ENCODE measurements at places on chromosomes 16 and 17. TPM values are rescaled to one million over a fixed set of nuclear protein-coding genes. Genes with fewer than 3 reads are reported as not detected.

NAE1 gene
- 53.2 TPM for total RNA-seq

ZG16B gene
- 50.0 TPM for total RNA-seq

COX10 gene
- 34.6 TPM for total RNA-seq

DNA sequence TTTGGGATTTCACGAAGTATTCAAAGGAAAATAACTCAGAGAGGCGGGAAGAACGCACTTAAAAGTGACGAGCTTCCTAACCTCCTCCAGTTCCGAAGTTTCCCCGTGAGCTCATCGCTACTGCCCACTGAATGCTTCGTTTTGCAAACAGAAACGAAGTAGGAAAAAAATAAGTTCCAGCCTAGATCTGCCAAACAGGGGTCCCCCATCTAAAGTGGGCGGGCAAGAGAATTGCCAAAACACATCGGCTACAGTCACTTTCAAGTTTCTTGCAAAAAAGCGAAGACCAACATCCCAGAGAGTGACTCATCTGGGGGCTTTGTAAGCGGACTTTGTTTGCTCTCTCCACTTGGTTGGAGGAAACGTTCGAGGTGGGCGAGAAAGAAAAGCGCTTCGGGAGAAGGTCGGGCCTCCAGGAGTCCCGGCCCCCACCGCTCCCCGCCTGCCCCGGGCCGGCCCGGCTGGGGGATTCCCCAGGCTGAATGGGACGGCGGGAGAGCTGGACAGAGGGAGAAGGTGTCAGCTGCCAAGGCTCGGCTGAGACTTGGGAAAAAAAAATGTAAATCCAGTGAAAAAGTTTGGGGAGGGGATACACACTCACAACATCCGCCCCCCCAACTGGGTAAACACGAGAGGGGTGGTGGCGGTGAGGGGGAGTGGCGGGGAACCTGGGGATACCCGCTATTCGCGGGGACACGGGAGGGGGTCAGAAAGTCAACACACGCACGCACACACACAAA is 1.0 kb downstream of the VEZF1 start:
- DNase-seq = peak; percentile 44

CASKIN1 gene
- 0.15 TPM for total RNA-seq

GRCh38 chr17:49973271-49973615 is 4.3 kb downstream of the DLX4 start:
- no peak for DNase-seq

SPNS2 gene
- total RNA-seq = 12.4 TPM

GRCh38 chr16:20673071-20673806 is 24.2 kb downstream of the ACSM1 start:
- DNase-seq = no peak

DNA sequence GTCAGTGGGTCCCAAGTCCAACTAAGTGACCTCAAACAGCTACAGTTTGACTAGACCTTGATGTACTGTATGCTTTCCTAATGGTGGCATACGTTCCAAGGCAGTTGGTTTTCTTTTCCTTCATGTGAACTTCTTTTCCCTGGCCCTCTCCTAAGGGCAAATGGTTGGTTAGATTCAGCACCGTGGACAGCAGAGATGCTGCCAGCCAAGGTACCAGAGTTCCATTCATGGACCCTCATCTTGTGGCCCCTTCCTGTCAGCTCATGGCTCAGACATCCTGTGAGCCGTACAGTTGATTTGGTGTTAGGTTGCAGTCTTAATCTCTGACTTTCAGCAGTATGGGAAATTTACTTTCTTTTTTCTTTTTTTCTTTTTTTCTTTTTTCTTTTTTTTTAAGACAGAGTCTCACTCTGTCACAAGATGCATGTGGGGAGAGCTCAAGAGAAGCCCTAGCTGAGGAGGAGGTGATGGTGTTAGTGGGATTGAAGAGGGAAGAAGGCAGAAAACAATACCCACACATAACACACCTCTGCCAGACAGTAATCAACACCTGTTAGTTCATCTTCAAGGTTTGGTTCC is 122.4 kb downstream of the USP31 start:
- no peak for DNase-seq

DNA sequence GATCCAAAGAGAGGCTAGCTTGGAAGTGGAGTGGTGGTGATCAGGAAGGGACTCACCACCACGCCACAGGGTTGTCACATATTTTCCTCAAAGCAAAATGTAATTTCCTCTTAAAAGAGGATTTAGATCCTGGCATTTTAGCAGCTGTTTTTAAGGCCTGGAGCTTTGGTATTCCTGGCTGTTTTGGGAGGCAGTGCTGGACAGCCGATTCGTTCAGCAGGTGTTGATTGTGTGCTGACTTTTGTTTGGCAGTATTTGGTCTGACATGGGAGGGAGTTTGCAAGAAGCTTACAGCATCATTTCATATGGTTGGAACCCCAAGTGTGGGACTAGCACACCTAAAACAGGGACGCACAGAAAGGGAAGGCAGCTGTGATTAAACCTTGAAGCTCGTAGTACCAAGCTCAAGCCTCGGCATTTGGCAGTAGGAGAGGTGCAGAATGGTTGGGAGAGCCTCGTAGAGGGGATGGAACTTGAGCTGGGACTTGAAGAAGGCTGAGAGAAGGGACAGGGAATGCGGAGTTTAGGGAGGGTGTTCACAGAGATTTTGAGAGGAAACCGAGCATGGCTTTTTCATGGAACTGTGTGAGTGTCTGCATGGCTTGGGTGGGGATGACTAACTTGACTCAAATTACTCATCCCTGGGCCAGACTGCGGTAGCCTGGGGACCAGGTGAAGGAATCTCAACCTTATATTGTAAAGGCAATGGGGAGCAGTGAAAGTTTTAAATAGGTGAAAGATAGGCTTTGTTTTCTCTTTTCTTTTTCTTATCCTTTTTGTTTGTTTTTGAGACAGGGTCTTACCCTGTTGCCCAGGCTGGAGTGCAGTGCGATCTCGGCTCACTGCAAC is 52.3 kb downstream of the RPTOR start:
- no peak for DNase-seq

DNA sequence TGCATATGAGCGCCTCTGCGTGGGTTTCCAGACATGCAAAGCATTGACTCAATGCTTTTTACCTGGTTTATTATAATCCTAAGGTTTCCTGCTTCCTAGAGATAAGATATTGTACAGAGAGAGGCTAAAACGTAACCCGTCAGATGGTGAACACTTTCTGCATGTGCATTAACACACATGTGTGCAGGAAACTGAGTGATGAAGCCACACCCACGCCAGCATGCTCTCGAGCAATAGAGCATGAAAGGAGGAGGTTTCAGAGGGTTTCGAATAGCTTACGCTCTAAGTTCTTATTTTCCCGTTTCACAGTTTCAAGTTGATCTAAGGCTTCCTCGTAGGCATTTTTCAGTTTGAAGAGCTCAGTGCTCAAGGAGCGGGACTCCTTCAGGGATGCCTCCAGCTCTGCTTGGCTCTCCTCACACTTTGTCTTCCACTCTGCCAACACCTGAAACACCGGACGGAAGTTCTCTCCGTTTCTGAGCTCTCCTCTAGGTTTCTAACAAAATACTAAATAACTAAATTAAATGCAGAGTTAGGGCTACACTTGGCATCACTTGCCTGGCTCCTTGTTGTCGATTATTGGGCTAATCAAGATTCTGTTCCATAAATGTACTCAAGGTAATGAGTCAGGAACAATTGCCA is 23.2 kb downstream of the MYH3 start:
- no peak for DNase-seq

DNA sequence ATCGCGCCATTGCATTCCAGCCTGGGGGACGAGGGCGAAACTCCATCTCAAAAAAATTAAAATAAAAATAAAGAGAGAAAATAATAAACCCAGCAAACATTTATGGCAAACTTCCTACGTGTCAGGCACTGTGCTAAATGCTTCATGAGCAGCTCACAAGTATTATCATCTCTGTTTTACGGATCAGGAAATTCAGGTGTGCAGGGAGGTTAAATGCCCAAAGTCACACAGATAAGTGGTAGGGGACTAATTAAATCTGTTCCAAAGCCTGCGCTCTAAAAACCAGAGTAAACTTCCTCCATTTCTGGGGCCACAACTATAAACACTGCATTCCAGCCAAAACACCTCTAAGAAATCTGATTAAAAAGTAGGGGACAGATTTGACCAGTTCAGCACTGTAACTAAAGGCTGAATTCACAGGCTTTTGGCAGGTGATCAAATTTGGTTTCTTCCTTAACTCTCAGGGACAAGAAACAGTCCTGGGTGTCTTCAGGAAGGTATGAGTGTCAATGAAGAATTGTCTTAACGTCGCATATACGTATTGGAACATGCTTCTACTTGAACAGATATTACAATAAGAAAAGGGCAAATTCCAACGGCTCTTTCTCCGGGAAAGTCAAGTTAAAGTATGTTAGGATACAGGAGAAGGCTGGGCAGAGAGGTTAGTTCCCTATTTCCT is 996 bp downstream of the STRADA start:
- no peak for DNase-seq

GRCh38 chr17:15298176-15298575 is 33.0 kb upstream of the PMP22 start:
- no peak for DNase-seq

- peak; percentile 35 for DNase-seq
Observed at GRCh38 chr17:8941520-8941919, 24.0 kb downstream of the PIK3R5 start.

DNA sequence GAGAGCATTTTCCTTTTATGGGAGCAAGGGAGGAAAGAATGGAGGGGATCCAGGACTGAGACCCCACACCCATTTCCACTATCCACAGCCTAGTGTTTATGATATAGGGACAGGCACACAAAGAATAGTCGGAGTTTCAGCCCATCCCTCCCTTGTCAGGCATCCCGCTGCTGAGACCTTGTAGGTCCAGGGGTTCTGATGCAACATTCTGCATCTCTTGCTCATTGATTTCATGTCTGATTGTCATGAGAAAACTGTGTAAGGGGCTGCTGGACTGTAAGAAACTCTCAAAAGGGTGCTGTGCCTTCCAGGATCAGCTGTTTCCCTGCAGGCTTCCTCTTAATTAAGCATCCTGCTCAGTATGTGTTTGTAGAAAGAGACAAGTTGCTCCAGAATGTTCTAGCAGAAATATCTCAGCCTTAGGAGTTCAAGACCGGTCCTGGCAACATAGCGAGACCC is 5.3 kb upstream of the POLR3E start:
- DNase-seq = no peak

GRCh38 chr16:78591682-78592103 is 492.2 kb downstream of the WWOX start:
- DNase-seq = no peak

CES1 gene
- total RNA-seq = 2.8 TPM

MYH8 gene
- not detected for total RNA-seq

DNA sequence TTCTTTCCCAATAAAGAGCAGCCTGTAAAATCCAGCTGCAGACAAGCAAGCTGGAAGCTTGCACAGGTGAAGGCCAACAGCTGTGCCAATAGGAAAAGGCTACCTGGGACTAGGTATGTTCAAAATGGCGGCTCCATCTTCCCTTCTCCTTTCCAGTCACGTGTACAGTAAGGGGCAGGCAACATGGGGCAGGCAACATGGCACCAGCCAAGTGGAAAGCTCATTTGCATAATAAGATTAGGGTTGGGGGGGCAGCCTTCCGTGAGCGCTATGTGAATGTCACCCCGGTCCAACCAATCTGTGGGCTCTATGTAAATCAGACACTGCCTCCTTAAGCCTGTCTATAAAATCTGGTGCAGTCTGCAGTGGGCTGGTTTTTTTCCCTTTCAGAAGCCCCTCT is 31.3 kb downstream of the TVP23A start:
- no peak for DNase-seq

DNA sequence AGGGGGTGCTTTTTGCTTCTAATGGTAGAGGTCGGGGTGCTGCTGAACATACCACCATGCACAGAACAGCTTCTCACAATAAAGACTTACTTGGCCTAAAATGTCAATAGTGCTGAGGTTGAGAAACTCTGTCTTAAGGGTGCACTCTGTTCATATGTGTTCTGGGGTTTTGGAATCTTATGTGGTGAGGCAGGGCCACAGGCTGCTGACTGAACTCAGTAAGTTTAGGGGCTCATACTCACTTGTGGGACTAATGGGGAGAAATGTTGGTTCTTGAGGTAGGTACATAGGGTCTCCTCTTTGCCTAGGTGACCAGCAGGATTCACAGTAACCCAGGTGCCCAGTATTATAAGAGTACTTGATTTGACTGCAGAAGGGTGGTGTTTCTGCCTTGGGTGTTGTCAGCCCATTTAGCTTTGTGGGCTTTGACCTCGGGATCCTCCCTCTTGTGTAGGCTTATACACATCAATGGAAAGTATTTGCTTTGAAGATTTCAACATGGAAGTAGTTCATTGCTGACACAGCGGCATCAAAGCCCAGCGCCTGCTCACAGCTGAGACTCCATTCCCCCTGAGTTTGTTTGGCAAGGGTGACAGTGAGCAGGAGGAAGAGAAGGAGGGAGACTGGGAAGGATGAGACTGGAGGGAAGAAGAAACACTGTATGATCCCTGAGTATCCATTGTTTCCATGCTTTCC is 17.2 kb downstream of the SLC7A6 start:
- DNase-seq = no peak

- no peak for DNase-seq
Observed at GRCh38 chr17:62588109-62588508, 39.4 kb upstream of the MRC2 start.

DNA sequence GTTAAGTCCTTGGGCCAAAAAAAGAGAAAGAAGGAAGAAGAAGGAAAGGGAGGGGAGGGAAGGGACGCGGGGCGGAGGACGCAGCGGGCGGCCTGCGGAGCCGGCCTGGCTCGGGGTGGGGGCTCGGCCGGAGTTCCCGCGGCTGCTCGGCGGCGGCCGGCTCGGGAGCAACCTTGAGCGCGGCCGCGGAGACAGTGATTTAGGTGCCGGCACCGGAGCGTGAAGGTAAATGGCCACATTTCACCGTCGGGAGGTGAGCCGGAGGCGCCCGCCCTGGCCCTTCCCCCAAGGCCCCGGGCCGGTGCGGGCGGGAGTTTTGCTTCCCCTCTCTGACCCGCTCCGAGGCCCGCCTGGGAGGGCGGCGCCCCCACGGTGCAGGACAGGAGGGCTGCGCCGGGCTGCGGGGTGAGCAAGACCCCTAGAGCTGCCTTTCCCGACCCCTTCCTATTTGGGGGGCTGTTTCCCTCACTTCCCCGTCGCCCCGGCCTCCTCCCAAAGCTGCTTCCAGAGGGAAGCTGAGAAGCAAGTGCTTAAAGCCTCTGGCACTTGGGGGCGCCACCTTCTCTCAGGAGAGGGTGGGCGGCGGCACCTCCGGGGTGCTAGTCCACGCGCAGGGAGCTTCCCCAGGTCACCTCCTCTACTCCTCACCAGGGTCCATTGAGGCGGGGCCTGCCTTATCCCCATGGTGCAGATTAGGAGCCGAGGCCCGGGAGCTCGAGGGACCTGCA is 56.5 kb downstream of the MRM1 start:
- DNase-seq = peak; percentile 36

C16orf96 gene
- not detected for total RNA-seq

DNA sequence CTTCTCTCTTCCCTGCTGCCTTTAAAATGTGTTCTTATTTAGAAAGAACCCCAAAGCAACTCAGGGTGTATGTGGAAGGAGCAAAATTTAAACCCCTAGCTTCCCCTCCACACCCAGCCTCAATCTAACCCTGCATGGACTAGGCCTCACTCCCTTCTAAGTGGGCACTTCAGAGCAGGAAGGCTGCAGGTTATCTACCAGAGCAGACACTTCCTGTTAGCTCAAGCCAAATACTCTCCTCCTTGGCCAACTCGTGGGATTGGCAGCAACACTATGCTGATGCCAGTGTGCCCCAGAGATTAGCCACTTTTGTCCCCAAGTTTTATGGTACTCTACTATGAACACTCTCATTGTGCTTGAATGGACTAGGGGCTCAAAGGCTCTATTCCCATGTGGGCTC is 35.6 kb downstream of the CCDC42 start:
- DNase-seq = no peak

RHBDF2 gene
- 11.6 TPM for total RNA-seq

GRIN2C gene
- total RNA-seq = 0.09 TPM

All from left colon (tissue), 2 donors.